Esophagus squamous epithelium (tissue), 5 donors: ENCODE measurements at places on chromosomes 7 and 10.

- no peak for DNase-seq
These were observed 17.0 kb downstream of the ABI1 start for GRCh38 chr10:26843736-26844135.

DNA sequence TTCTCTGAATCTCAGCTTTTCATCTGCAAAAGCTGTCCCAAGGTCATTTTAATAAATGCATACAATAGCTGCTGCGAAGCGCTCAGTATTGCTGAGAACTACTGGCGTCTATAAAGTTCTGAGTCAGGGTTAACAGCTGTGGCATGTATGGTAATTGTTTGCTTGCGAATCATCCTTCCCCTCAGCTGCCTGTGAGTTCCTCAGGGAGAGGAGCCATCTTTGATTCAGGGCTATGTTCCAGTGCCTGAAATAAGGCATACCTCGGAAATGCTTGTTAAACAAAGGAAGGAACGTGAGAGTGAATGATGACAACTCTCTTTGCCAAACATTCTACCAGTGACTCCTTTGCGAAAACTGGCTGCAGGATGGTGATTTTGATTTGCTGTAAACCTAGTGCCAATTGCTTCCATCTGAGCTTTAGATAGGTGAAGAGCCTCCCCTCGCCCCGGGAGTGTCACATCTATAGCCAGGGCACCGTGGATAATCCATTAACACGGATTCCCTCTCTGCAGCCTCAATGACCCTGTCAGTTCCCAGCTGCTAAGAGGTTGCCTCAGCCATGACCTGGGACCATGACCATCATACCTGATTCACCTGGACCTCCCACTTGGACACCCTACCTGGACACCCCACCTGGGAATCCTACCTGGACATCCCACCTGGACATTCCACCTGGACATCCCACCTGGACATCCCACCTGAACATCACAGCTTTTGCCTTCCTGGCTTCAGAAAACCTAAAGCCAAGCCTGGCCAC is 39.6 kb downstream of the GPRIN2 start:
- no peak for DNase-seq

DNA sequence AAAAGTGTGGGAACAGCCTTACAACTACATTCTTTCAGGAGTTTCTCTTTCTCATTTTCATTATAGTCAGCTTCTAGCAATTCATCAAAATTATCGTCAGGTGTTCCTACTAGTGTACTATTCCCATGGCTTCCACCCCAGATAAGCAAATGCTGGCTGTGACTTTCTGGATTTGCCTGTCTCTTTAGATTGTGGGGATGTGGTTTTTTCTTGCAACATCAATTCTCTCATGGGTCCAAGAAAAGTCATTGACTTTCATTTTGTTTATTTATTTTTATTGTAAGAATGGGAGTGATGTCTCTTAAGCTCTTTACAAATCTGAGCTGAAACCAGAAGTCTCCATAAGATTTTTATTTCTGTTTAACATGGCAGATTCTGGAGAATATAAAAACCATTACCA is 349.7 kb upstream of the SEMA3C start:
- DNase-seq: no peak

DNA sequence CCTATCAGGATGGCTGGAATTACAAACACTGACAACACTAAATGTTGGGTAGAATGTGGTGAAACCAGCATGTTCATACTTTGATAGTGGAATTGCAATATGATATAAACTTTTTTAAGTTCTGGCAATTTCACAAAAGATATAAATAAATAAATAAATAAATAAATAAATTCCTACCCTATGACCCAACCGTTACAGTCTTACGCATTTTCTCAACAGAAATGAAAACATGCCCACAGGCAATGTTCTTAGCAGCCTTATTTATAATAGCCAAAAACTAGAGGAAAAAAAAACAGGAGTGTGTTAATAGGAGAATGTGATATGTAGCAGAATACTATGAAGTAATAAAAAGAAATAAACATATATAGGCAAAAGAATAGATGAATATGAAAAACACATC is 318.9 kb downstream of the IPMK start:
- no peak for DNase-seq

DNA sequence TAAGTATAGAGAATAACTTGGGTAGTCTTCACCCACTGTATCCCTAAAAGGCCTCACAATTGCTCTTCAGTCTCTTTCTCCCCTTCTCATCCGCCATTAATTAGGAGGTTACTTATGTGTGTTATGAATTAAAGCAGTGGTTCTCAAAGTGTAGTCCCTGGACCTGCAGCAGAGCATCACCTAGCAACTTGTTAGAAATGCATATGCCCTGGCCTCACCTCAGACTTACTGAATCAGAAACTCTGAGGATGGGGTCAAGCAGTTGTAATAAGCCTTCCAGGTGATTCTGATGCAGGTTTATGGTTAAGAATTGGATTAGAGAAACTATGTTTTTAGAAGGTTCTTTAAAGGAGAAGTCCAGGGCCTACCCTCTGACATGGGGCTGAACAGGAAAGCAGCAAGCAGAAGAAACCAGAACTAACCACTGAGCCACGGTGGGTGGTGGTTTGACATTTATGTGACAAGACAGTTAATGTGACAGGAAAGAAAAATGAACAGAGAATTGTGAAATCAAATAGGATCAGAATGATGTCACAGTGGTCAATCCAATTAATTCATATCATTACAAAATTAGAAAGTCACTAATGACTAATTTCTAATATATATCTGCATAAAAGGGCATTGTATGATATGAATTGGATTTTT is 37.6 kb downstream of the ENTPD1 start:
- DNase-seq: no peak

GRCh38 chr7:117837841-117838240 is 35.4 kb downstream of the CTTNBP2 start:
- no peak for DNase-seq

- DNase-seq: no peak
These were observed 2.0 kb upstream of the PITX3 start for GRCh38 chr10:102243309-102243708.

- DNase-seq: no peak
These were observed 64.4 kb downstream of the SEPTIN7 start for GRCh38 chr7:35865287-35865686.

GRCh38 chr10:99672884-99673283 is 13.6 kb downstream of the ENTPD7 start:
- DNase-seq: no peak

- DNase-seq: no peak
These were observed 655.4 kb upstream of the MKI67 start for GRCh38 chr10:128781637-128782036.

GRCh38 chr10:85851325-85851724 is 515.3 kb downstream of the GRID1 start:
- DNase-seq: no peak
